Activated naive CD8-positive, alpha-beta T cell treated with anti-CD3 and anti-CD28 coated beads for 36 hours (primary cell): ENCODE measurements at places on chromosomes 16 and 17.

DNA sequence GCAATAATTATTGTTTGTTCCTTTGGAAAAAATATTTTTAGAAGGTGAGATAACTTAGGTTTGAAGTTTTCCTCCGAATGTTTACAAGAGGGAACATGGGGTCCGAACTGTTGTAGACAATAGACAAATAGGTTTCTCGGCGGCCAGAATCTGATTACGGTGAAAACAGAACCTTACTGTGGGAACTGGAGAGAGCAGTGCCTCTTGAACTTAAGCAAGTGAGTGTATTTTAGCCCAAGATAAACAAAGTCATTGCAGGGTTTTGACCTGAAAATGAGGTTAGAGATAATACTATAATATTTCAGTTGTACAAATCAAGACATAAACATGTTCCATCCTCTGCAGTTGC lies 134.7 kb downstream of the ABCA8 start:
- no peak for DNase-seq

GRCh38 chr17:80471922-80472321 lies 4.5 kb downstream of the NPTX1 start:
- DNase-seq, result no peak

DNA sequence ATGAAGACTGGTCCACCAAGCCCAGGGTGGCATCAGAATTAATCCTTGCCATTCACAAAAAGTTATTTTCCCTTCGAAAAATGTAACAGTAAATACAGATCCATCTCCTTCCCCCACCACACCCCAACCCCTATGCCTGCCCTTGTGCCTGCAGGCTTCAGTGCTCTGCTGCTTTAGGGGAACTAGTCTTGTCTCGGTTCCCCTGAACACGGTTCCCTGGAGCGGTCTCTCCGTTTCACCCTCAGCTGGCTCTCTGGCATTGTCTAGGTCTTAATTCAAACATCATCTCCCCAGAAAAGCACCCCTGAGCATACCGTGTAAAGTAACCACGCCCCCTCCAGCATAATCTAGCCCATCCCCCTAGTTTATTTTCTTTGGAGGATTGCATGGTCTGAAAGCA lies 25.8 kb downstream of the EMP2 start:
- no peak for DNase-seq

GRCh38 chr16:28964496-28964895 lies 10.1 kb upstream of the SPNS1 start:
- DNase-seq, result no peak

- no peak for DNase-seq
Observed at GRCh38 chr17:58121925-58122324, 26.3 kb upstream of the OR4D1 start.

GRCh38 chr17:56826611-56827414 lies 6.9 kb downstream of the C17orf67 start:
- DNase-seq, result no peak

DNA sequence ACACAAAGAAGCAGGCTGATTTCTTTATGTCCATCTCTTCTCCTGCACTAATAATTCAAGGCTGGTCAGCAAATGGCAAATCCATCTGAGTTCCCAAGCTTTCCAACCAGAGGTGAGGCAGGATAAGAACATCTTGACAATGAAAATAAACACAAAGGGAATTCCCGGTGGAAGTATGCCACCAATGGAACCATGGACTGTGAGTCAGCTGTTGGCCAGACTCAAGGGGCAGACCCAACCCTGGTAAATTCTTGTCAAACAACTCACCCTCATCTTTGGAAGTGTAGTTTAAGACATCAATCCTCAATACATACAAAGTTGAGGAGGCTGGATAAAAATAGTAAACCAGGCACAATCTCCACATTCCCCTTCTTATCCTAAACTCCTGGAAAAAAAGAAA lies 74.3 kb upstream of the CES5A start:
- no peak for DNase-seq

- no peak for DNase-seq
Observed at GRCh38 chr17:72491102-72491501, 370.3 kb downstream of the SOX9 start.

GRCh38 chr16:12199524-12199923 lies 223.0 kb downstream of the SNX29 start:
- DNase-seq, result no peak

DNA sequence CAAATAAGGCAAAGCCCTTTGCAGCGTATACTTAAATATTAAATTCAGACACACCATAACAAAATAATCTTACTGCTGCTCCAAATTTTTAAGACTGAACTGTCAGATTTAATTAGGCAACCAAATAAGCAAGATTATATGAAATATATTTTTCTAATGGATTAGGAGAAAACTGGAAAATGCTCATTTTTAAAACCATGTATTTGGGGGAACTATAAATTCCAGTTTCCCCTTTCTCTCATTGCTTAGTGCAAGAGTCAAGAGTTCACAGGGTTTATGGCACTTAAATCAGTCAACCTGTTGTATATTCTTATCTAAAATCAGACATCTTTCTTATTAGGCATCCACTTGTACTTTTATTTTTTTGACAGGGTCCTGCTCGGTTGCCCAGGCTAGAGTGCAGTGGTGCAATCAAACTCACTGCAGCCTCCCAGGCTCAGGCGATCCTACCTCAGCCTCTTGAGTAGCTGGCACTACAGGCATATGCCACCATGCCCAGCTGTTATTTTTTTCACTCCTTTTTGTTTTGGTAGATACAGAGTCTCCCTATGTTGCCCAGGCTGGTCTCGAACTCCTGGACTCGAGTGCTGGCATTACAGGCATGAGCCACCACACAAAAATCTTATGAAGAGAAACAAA lies 2.1 kb upstream of the KANSL1 start:
- DNase-seq, result no peak

- no peak for DNase-seq
Observed at GRCh38 chr16:29910819-29911675, 10.8 kb downstream of the ASPHD1 start.

GRCh38 chr17:57048096-57048495 lies 37.0 kb upstream of the AKAP1 start:
- no peak for DNase-seq

DNA sequence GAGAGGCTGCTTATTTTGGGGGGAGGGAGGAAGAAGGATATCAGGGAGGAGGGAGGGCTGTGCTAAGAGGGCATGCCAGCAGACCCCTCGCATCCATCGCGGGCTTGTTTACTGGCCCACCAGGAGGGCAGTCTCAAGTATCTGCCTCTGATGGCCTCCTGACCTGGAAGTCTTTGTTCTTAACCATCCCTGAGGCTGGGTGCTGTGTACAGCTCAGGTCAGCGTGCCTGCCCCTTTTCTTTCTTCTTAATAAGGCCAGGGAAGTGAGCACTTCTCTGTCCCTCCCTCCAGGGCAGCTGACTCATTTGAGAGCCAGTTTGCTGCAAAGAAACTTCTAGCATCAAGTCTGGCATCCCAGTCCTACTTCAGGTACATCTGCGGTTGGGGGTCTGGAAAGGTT lies 157.0 kb downstream of the CCDC182 start:
- no peak for DNase-seq

DNA sequence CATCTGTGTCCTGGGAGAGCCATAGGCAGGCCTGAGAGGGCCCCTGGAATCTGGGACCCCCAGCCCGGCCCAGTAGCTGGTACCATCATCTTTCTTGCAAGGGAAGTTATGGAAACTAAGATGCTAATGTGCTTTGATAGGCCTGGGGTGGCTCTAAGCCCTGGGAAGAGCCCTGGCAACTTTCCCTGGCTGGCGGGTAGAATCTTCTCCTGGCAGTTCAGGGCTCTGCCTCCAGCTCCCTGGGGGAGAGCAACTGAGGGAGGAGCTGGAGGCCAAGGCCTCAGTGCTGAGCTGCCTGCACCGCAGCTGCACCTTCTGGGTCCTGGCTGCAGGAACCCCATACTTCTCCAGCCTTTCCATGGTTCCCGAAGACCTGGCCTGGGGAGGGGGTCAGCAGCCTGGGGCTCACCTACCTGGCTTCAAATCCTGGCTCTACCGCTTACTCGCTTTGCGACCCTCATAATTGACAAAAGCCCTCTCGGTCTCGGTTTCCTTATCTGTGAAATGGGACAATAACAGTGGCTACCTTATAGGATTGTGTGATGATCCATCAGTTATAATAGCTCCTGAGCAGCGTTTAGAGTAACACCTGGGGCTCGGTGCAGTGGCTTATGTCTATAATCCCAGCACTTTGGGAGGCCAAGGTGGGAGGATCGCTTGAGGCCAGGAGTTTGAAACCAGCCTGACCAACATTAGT lies 333.7 kb downstream of the SEC14L1 start:
- no peak for DNase-seq

DNA sequence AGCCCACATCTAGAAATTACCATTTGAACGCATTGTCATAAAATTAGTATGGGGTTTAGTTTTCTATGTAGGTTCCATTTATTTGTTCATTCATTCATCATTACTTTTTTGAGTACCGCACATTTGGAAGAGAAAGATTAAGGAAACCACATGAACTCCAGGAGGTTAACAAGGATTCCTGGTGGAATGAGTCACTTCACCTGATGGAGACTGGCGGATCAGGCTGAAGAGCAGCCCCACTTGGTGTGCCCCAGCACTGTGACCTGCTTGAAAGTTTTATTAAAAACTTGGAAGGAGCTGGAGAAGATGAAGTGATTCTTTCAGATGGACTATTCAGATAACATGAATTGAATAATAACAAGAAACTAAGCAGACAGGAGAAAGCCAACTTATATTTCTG lies 293.6 kb upstream of the CDH11 start:
- no peak for DNase-seq

DNA sequence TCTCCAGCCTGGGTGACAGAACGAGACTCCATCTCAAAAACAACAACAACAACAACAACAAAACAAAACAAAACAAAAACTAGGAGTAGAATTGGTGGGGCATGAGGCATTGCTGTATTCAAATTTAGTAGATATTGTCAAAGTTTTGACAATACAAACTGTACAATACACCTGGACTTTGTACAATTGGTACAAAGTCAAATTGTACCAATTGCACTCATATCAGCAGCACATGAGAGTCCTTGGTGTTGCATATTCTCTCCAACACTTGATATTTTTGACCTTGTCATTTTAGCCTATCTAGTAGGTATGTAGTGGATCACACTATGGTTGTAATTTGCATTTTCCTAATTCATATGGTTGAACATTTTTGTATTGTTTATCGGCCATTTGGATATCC lies 14.3 kb upstream of the ATF7IP2 start:
- no peak for DNase-seq

DNA sequence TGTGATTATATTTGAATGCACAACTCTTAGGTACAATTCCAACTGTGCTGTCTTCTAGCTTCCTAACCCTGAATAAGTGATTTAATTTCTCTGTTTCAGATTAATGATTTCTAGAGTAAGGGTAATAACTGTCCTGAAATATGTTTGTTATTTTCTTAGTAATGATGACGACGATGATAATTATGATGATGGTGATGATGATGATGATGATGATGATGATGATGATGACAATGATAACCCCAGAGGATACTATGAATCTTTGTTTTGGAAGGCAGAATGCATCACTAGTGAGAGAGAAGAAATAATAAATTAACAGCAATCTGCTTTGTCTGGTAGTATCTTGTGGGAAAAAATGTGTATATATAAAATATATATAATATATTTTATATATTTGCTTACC lies 317.1 kb upstream of the CDH8 start:
- no peak for DNase-seq

DNA sequence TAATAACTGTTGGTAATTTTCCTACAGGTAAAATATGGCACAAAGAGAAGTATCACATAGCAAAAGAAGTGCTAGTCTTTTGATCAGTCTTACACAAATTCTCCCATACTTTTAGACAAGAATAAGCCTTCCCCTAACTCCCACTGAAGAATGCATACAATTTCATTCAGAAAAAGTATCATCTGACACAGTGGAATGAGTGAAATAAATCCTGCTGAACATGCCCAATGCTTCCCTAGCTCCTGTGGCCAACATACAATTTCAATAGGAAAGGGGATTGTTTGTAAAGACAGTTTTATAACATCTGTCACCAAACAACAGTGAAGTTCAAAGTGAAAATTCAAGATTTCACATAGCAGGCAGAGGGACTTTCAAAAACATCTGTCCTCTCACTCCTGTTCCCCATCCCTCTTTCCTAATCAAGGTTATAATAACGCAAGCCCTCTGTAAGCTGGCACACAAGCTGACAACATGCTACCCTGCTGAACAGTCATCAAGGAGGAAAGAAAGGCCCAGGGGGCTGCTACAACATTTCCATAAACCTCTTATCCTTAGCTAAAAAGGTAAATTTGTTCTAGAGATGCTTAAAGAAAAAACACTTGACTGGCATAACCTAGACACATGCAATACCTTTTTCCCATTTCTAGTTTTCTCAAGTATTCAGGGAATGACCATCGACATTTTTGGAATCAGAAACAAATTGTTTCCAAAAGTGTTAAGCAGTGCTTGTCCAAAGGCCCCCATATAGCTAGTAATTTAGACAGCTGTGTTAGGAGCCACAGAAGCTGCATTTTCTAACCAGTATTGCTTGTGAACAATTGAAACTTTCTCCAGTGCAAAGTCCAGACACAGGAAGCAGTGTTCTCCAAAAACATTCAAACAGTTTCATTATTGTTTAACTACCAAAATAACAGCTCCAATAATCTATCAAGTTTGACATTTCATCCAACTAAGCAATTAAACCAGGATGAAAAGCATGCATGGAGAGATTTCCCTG lies 11.5 kb upstream of the RFFL start:
- no peak for DNase-seq

DNA sequence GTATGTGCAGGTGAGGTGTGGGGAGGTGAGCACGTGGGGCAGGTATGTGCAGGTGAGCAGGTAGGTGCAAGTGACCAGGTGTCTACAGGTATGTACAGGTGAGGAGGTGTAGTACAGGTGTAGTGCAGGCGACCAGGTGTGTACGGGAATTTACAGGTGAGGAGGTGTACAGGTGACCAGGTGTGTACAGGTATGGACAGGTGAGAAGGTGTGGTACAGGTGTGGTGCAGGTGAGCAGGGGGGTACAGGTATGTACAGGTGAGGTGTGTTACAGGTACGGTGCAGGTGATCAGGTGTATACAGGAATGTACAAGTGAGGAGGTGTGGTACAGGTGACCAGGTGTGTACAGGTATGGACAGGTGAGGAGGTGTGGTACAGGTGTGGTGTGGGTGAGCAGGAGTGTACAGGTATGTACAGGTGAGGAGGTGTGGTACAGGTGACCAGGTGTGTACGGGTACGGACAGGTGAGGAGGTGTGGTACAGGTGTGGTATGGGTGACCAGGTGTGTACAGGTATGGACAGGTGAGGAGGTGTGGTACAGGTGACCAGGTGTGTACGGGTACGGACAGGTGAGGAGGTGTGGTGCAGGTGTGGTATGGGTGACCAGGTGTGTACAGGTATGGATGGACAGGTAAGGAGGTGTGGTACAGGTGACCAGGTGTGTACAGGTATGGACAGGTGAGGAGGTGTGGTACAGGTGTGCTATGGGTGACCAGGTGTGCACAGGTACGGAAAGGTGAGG lies 12.8 kb upstream of the DBNDD1 start:
- DNase-seq, result no peak

DNA sequence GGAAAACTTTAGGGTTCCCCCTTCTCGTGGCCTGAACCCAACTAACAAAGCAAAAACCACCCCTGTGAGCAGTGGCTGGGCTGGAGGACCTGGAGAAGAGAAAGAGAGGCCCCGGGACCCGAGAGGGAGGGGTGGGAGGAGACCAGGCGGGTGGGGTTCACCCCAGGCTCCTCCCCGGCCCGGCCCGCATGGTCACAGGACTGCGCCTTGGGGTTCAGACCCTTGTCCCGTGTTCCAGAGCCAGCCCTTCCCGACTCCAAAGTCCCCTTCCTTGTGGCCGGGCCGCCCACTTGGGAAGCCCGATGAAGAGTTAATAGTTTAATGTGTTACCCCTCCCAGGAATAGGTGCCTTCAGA lies 852 bp downstream of the MARVELD3 start:
- no peak for DNase-seq

GRCh38 chr17:21505819-21506815 lies 130.0 kb downstream of the KCNJ12 start:
- no peak for DNase-seq
